CD8-positive, alpha-beta memory T cell (primary cell): ENCODE measurements at places on chromosomes 13 and 19. TPM values are rescaled to one million over a fixed set of nuclear protein-coding genes. Genes with fewer than 3 reads are reported as not detected.

DNA sequence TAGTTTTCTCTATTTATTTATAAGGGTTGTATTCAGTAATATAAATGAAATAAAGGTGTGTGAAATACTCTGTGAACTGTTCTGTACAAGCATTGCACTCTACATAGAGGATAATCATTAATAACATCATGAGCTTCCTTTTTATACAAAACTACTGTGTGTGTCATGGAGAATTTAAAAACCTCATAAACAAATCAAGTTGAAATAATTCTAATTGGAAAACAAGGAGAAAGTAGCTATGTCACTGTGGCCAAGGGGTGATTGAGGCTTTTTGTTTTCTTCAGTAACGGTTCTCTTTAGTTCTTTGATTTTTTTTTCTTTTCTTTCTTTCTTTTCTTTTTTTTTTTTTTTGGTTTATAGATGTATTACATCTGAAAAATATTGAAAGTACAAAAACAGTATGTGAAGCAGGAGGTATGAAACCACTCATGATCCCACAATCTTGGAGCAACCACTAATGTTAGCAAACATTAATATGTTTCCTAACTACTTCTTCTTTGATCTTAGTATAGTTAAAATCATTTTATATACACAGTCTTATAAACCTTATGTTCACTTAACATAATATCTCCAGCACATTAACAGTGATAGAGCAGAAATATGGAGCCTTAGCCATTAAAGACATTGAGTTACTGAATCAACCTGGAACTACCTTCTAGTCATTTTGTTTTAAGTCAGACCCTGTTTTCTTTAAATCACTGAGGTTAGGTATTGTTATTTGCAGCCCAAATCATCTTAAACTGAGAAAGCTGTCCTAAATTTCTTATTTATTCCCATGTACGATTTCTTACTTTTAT is 45.4 kb downstream of the WDFY2 start:
- no peaks in the 10 kb centered on the region for H3K4me1 ChIP-seq
- H3K4me3 ChIP-seq: no peak overlapping the region
- H3K27me3 ChIP-seq: no peaks in the 10 kb centered on the region
- no peaks in the 10 kb centered on the region for H3K36me3 ChIP-seq
- DNase-seq: no peak

GRCh38 chr13:91596842-91597241 is 198.4 kb downstream of the GPC5 start:
- no peaks in the 10 kb centered on the region for H3K36me3 ChIP-seq
- DNase-seq: no peak
- no peaks in the 10 kb centered on the region for H3K4me1 ChIP-seq
- no peak overlapping the region for H3K4me3 ChIP-seq
- H3K27me3 ChIP-seq: no peaks in the 10 kb centered on the region

GRCh38 chr13:111312944-111313590 is 7.4 kb upstream of the TEX29 start:
- no peak for DNase-seq
- H3K27me3 ChIP-seq: no peaks in the 10 kb centered on the region
- H3K27ac ChIP-seq: no peak overlapping the region
- H3K4me1 ChIP-seq: no peaks in the 10 kb centered on the region

DNA sequence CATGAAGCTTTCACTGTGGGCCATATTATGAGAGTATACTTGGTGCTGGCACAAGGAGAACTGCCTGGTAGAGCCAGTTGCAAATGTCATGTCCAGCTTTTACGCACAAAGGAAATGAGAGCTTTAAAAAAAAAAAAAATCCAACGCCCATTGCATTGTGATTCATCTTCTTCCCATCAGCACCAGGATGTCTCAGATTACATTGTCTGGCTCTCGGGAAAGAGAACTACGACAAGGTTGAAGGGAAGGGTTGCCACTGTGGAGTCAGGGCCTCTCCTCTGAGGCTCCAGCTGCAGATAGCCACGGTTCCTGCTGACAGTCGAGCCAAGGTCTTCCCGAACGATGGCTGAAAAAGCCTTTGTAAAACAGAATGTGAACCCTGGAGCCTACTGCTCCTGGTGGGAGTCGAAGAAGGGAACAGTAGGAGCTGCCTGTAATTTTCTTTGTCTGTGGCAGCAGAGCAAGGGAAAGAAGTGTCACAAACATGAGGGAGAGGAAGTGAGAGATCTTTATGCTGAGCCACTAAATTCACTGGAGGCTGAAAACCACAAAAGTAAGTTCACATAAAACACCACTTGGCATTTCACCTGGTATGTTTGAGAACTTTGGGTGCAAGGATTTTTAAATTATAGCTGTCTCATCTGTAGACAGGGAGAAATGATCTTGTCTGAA is 704.7 kb downstream of the DIAPH3 start:
- H3K4me3 ChIP-seq: no peak overlapping the region
- no peak for DNase-seq
- no peak overlapping the region for H3K27ac ChIP-seq
- H3K4me1 ChIP-seq: no peaks in the 10 kb centered on the region
- H3K36me3 ChIP-seq: no peaks in the 10 kb centered on the region
- no peaks in the 10 kb centered on the region for H3K27me3 ChIP-seq

- H3K36me3 ChIP-seq: no peaks in the 10 kb centered on the region
- H3K27me3 ChIP-seq: no peaks in the 10 kb centered on the region
- no peak overlapping the region for H3K4me3 ChIP-seq
- no peak overlapping the region for H3K27ac ChIP-seq
- no peak for DNase-seq
- H3K4me1 ChIP-seq: no peaks in the 10 kb centered on the region
These were observed 101.5 kb upstream of the TSHZ3 start for GRCh38 chr19:31450696-31451095.

DNA sequence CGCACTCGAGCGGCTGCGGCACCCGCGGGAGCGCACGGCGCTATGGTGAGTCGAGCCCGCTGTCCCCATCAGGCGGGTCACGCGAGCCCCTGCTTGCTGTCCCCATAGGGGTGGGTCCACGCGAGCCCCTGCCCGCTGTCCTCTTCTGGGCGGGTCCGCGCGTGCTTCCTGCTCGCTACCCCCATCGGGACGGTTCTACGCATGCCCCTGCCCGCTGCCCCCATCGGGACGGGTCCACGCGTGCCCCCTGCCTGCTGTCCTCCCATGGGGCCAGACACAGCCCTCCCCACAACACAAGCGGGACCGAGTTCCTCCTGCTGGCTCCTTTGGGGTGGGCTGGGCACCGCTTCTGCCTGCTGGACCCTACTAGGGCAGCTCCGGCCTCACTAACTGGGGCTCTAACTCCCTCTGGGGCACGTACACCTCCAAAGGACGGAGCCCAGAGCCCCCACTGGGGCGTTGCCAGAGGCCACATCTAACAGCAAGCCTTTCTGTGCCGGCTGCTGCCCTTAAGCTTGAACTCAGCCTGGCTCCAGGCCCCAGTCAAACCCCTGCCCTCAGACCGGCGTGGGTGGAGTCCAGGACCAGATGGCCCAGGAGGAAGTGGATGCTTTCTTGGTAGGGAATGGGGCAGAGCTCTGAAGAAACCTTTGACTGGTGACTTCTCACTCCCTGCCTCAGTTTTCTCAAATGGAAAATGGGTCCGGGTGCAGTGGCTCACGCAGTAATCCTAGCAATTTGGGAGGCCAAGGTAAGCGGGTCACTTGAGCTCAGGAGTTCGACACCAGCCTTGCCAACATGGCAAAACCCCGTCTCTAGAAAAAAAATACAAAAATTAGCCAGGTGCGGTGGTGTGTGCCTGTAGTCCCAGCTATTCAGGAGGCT is 722 bp downstream of the COLGALT1 start:
- H3K4me3 ChIP-seq: peak overlapping the region; percentile 78
- peaks cover 20% of the 10 kb centered on the region for H3K4me1 ChIP-seq
- no peaks in the 10 kb centered on the region for H3K27me3 ChIP-seq
- H3K27ac ChIP-seq: peak overlapping the region; percentile 65
- peaks cover 9% of the 10 kb centered on the region for H3K36me3 ChIP-seq
- DNase-seq: no peak

GRCh38 chr13:49533011-49533410 is 37.3 kb downstream of the PHF11 start:
- no peak overlapping the region for H3K4me3 ChIP-seq
- H3K4me1 ChIP-seq: no peaks in the 10 kb centered on the region
- no peak overlapping the region for H3K27ac ChIP-seq
- no peaks in the 10 kb centered on the region for H3K36me3 ChIP-seq
- no peak for DNase-seq

- no peak overlapping the region for H3K4me3 ChIP-seq
- H3K27me3 ChIP-seq: no peaks in the 10 kb centered on the region
- DNase-seq: no peak
- no peaks in the 10 kb centered on the region for H3K36me3 ChIP-seq
These were observed 718.0 kb downstream of the DACH1 start for GRCh38 chr13:71149046-71149445.

- no peak overlapping the region for H3K27ac ChIP-seq
- H3K27me3 ChIP-seq: peaks cover 32% of the 10 kb centered on the region
- no peaks in the 10 kb centered on the region for H3K36me3 ChIP-seq
- DNase-seq: peak; percentile 11
- peaks cover 10% of the 10 kb centered on the region for H3K4me1 ChIP-seq
These were observed 519 bp downstream of the PTPRS start for GRCh38 chr19:5339950-5340636.

GRCh38 chr19:57282011-57282643 is 1.8 kb downstream of the ZNF460 start:
- H3K4me1 ChIP-seq: peaks cover 32% of the 10 kb centered on the region
- no peaks in the 10 kb centered on the region for H3K27me3 ChIP-seq
- DNase-seq: no peak
- H3K36me3 ChIP-seq: peaks cover 21% of the 10 kb centered on the region
- H3K27ac ChIP-seq: no peak overlapping the region

GRCh38 chr13:71967990-71968389 is 101.0 kb upstream of the DACH1 start:
- DNase-seq: no peak
- H3K27ac ChIP-seq: no peak overlapping the region
- H3K4me3 ChIP-seq: no peak overlapping the region
- H3K36me3 ChIP-seq: no peaks in the 10 kb centered on the region
- H3K4me1 ChIP-seq: no peaks in the 10 kb centered on the region

DNA sequence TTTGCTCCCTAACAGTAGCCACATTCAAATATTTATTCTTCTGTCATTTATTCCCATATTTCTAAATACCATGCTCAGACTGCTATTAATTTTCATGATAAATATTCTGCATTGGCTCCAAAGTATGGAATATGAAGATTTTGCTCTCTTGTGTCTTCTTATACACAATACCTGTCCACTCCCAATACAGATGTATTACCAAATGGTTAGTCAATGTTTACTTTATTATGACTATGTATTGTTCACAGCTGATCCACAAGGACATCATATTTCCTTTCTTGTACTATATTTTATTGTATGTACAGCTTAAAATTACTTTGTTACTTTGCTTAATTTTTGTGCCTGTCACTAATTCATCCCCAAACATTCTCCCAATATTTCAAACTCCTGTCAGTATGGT is 322.3 kb downstream of the OXGR1 start:
- DNase-seq: no peak
- H3K27me3 ChIP-seq: no peaks in the 10 kb centered on the region
- H3K4me1 ChIP-seq: no peaks in the 10 kb centered on the region
- no peak overlapping the region for H3K4me3 ChIP-seq
- H3K27ac ChIP-seq: no peak overlapping the region

- no peaks in the 10 kb centered on the region for H3K27me3 ChIP-seq
- DNase-seq: peak; percentile 76
- H3K4me1 ChIP-seq: peaks cover 16% of the 10 kb centered on the region
- H3K4me3 ChIP-seq: peak overlapping the region; percentile 55
- H3K27ac ChIP-seq: peak overlapping the region; percentile 20
These were observed 575.8 kb downstream of the DACH1 start for GRCh38 chr13:71290963-71291841.

DNA sequence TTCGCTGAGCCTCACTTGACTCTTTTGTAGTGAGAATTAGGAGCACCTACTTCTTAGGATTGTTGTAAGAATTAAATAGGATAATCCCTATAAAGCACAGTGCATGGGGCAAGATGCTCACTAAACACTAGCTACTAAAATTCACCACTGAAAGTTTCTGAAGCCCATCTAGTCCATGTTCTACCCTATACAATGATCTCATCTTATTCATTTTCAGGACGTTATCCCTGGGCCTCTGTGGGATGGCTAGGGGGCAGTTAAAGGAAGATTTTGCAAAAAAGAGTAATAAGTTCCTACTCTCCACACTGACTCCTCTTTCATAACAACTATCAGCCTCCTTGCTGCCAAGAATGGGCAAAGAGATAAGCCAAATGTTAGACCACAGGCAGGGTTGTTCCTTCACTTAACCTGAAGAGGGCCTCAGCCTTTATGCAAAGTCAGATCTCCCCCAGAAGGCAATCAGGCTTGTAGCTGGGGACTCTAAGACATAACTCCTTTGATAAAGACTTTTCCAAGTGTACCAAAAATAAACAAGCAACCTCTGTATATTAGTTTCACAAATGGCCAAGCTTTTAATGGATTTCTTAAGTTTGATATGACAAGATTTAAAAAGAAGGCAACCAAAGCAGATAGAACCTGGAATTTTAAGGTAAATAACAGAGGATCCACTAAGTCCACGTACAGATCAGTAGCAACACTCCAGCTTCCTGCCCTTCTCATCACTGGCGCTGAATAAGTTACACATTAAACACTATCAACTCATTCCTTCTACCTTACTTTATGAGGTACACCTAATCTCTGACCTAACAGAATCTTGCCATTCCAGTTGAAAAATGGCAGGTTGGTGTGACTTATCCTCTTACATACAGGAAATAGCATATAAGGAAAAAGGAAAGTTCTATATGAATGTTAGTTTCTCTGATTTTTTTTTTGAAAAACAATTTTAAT is 44.4 kb downstream of the ELF1 start:
- H3K36me3 ChIP-seq: no peaks in the 10 kb centered on the region
- DNase-seq: peak; percentile 50
- no peaks in the 10 kb centered on the region for H3K27me3 ChIP-seq
- H3K27ac ChIP-seq: no peak overlapping the region
- H3K4me1 ChIP-seq: peaks cover 86% of the 10 kb centered on the region
- peak overlapping the region; percentile 17 for H3K4me3 ChIP-seq

GRCh38 chr13:34914416-34914815 is 27.7 kb upstream of the NBEA start:
- no peaks in the 10 kb centered on the region for H3K4me1 ChIP-seq
- no peak overlapping the region for H3K4me3 ChIP-seq
- no peaks in the 10 kb centered on the region for H3K36me3 ChIP-seq
- no peak overlapping the region for H3K27ac ChIP-seq
- H3K27me3 ChIP-seq: no peaks in the 10 kb centered on the region

Gene PRODH2
- total RNA-seq: not detected

Gene APOC4
- not detected for total RNA-seq

Gene GFY
- total RNA-seq: not detected

Gene MARK4
- total RNA-seq: 20.2 TPM

Gene SIGLEC5
- not detected for total RNA-seq
